Stimulated activated CD4-positive, alpha-beta T cell treated with anti-CD3 and anti-CD28 coated beads, Interleukin-4, amount 100 ng/mL, for 48 hours (primary cell): ENCODE measurements at places on chromosomes 16 and 17.

DNA sequence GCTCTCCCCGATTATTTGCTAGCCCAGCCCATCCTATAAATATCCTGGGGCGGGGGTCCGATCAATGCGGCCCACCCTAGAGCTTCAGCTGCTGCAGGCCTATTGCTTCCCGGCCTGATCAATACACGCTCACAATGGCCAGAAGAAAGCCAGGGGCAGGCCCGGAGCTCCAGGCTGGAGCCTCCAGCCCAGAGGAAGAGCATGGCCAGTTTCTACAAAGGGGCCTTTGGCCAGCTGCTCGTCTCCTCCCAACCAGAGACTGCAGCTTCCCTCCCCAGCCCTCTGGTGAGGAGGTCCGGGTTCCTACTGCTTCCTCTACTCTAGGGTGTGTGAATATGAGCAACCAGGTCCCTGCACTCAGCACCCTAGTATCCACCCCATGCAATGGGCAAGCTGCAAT, 36.7 kb downstream of the SALL1 start:
- DNase-seq: no peak

DNA sequence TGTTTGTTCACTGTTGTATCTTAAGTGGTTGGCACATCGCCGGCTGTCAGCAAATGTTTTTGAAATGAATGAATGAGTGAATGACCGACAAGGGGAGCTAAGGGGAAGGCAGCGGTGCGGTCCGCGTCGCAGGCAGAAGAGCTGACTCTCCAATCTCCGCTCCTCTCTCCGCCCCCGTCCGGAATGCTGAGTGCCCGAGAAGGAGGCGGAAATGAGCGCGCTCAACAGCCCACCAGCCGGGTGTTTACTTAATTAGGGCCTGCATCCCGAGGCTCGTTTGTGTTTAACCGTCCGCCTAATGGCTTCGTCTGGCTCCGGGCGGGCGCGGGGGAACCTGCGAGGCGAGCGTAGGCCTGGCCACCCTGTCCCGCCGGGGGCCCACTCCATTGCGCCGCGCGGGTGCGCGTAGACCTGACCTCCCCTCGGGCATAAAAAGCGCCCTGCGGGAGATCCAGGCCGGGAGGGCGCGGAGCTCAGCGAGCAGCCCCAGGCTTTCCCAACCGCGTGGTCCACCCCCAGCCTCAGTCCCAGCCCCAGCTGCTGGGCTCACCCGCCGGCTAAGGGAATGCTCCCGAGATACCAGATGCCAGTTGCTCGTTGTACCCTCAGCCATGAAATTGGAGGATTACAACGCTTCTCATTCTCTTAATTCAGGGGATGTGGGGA, 2.5 kb upstream of the CDH3 start:
- DNase-seq: no peak

GRCh38 chr16:2979669-2980226, 498 bp downstream of the PKMYT1 start:
- DNase-seq: no peak

- DNase-seq: no peak
Measured at GRCh38 chr17:10447026-10447931, 22.1 kb downstream of the MYH4 start.

GRCh38 chr17:9286434-9286833, 265.1 kb downstream of the NTN1 start:
- DNase-seq: no peak

DNA sequence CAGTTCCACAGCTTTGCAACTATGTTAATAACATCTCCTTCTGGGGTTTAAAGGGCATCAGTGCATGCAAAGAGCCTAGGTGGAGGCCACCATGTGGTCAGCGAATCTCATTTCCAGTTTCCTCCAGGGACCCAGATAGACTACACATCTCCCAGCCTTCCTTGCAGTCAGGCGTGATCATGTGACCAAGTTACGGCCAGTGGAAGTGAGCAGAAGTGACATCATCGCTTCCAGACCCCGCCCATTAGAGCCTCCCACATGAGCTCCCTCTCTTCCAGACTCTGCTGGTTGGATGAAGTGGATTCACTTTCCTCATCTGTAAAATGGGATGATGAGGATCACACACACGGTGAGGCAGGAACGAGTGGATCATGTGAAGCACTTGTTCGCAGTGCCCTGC, 27.4 kb upstream of the KDM8 start:
- no peak for DNase-seq

DNA sequence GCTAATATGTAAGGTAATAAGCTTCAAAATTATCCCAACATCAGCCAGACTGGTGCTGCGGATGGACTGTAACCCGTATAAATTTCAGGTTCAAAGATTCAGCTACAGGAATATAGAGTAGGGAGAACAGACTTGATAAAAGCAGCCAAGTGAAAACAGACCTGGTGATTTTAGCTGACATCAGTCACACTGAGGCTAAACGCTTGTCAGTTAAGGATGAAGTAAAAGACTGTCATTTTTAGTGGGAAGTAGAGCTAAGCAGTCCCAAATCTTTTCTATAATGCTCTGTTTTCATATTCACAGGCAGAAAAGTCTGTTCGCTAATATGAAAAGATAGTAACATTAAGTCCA, 35.4 kb downstream of the CMTM4 start:
- no peak for DNase-seq

DNA sequence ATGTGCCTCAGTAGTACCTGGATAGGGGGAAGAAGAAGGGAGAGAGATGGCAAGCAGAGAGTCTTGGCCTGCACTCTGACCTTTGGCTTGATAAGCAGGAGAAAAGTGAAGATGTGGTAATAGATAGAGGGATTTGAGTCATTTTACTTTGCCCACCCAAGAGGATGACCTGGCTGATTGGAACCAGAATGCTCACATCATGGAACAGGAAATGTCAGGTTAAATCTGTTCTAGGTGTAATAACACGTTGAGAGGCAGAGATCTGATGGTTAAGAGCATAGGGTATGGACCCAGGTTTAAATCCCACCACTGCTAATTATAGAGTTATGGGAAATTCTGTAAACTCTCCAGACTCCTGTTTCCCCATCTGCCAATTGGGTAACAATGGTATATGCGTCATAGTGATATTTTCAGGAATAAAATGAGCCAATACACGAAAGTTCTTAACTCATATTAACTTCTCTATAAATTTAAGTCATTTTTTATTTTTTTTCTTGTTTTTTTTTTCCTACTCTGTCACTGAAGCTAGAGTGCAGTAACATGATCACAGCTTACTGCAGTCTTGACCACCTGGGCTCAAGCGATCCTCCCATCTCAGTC, 8.1 kb upstream of the CCL18 start:
- no peak for DNase-seq
